ENCODE measurements at places on chromosomes 1 and 21.

DNA sequence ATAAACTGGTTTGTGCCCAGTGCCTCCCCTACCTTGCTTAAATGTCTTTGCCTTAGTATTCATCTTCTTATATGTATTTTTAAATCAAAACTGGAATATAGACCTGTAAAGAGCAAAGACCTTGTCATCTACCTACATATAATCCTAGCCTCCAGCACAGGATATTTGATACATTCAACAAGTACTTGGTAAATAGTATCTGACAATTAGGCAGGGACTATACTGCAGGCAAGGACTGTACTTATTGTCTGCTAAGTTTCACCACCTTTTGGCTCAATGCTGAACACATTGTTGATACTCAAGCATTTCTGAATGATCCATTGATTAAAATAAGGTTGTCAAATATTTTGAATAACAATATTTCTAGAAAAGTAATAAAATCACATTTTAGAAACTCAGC, 96.4 kb downstream of the PKN2 start:
- no peak for DNase-seq

DNA sequence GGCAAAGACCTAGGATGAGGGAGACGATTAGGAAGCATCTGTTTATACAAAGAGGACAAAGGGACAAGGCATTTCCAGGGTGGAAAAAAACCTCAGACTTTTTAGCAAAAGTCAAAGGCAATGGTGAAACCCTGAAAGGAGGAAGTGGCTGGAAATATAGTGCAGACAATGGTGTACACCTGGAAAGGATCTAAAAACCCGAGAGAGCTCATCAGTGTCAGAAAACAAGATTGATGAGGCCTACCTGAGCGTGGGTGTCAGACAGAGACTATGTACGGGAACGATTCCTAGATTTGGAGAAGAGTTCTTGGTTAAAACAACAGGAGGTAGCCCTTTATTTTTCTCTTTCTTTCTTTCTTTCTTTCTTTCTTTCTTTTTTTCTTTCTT, 68.8 kb upstream of the HUNK start:
- no peak for DNase-seq

DNA sequence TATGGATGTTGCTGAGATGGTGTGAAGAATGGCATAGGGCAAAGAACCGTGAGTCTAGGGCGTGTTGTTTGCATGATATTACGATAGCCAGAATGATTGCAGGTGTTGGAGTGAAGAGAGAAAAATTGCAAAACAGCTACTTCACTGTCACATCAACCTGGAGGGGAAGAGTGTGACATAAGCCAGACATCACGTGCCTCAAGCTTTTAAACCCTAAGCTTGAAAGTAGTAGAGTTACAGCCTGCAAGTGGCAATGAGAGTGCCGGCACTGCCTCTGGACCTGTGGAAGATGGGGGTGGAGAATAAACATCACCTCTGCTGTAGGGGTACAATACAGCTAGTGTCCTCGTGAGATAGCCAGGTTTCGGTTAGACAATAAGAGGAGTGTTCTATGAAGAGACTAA, 11.1 kb downstream of the EEIG2 start:
- DNase-seq: no peak

DNA sequence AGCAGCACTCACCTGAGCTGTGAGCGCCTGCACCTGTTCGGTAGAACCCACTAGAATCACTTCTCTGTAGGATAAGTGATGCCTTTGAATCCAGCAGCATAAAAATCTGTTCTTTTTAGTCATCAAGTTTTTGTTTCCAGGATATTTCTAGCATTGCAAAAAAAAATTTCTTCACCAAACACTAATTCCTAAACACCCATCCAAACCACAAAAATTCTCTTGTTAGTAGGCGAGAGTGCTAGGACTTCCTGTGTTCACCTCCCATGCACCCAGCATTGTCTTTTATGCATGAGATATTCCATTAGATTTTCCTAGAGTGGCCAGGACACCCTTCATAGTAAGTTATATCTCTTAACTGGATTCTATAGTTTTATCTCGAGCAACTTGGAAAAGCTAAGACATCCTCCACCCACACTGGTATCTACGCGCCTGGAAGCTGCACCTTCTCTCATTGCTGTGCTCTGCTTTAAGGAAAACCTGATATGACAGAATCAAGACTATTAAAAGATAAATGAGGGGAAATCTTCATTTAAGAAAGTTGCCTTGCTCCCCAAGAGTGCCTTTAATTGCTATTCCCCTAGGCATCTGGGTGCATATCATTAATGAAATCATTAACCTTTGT, 12.3 kb downstream of the SERTAD4 start:
- DNase-seq: no peak

DNA sequence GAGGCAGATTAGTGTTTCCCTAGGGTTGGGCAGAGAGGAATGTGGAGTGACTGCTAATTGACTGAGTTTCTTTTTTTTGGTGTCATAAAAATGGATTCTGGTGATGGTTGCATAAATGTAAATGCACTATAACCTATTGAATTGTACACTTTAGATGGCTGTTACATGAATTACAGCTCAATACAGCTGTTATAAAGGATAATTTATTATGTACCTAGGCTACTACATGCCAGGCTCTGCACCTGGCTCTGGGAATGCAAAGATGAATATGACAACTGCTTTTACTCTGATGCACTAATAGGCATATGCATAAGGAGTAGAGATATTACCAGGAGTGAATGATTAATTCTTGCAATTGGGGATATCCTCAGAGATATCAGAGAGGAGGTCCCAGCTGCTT, 345.3 kb downstream of the PTBP2 start:
- no peak for DNase-seq

GRCh38 chr1:212485913-212486618, 53.3 kb downstream of the NENF start:
- peak; percentile 14 for DNase-seq

DNA sequence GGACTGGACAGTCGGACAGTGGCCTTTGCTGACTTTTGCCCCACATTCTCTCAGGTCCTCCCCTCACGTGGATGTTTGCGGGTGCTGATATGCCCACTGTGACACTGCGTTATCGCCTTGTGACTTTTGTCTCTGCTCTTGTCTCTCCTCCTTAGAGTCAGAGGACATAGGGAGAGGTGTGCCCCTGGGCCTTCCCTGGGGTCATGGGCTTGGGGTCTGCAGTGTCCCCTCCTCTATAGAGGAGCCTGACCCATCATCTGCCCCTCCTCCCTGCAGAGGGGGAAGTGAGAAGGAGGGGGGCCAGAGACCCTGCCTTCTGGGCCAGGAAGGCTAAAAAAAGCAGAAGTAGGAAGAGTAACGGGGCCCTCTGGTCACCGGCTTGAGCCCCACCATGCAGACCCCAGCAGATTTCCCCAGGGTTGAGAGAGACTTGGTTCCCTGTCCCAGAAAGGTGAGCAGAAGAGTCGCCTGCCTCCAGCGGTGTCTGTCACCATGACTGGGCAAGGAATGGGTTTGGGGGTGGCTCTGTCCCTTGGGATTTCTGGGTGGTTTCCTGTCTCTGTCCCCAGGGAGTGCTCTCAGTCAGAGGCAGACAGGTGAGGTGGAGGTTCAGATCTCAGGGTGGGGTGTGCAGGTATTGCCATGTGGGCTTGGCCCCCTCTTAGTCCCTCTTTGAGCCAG, 13.3 kb downstream of the RPS6KA1 start:
- DNase-seq: no peak

- no peak for DNase-seq
Observed at GRCh38 chr21:31772674-31773555, 41.0 kb upstream of the SCAF4 start.

DNA sequence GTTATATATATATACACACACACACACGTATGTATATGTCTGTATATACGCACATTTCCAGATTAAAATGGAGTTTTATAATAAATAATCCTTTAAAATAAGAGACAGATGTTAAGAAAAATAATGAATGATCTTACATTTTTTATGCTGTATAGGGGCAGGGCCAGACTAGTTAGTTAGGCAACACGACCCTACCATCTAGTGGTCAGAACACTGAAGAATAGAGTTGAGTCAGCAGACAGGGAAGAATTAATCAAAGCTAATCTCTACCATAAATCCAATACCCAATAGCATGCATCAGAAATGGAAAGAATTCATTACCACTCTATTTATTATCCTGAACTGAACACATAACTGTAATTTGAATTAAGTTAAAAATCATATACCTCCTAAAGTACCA, 156.7 kb downstream of the BRINP3 start:
- DNase-seq: no peak

DNA sequence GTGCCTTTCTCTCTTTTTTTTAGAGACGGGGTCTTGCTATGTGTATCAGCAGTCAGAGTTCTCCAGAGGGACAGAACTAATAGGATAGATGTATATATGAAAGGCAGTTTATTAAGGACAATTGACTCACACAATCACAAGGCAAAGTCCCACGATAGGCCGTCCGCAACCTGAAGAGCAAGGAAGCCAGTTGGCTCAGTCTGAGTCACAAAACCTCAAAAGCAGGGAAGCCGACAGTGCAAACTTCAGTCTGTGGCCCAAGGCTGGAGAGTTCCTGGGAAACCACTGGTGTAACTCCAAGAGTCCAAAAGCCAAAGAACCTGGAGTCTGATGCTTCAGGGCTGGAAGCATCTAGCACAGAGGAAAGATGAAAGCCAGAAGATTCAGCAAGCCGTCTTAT, 16.3 kb upstream of the H3-3A start:
- DNase-seq: no peak

DNA sequence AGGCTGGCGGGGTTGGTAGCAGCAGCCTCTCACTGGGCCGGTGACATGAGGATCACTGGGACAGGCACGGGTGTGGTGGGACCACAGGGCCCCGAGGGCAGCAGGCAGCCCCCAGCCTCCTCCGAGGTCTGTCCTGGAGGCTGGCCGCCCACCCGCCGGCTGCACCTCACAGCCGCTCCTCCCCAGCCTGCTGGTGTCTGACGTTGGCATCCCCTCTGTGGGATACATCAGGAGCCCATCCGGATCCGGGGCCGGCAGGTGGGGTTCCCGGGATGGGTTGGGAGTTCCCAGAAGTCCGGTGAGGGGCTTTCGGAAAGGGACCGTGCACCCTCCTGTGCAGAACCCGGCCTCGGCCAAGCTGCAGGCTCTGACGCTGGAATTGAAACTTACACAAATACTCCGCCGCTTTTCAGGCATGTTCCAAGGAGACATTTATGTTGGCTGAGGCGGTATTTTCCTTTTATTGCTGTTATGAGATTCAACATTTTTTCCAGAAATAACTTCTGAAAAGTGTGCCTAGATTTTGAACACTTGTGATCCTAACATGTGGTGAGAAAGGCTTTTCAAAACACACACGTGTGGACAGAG, 142.1 kb upstream of the ARHGEF16 start:
- DNase-seq: no peak

- no peak for DNase-seq
Observed at GRCh38 chr1:58902830-58903513, 119.1 kb upstream of the JUN start.

GRCh38 chr1:20885121-20885520, 98.0 kb upstream of the HP1BP3 start:
- DNase-seq: no peak

GRCh38 chr1:226781937-226782609, 43.0 kb upstream of the ITPKB start:
- no peak for DNase-seq

DNA sequence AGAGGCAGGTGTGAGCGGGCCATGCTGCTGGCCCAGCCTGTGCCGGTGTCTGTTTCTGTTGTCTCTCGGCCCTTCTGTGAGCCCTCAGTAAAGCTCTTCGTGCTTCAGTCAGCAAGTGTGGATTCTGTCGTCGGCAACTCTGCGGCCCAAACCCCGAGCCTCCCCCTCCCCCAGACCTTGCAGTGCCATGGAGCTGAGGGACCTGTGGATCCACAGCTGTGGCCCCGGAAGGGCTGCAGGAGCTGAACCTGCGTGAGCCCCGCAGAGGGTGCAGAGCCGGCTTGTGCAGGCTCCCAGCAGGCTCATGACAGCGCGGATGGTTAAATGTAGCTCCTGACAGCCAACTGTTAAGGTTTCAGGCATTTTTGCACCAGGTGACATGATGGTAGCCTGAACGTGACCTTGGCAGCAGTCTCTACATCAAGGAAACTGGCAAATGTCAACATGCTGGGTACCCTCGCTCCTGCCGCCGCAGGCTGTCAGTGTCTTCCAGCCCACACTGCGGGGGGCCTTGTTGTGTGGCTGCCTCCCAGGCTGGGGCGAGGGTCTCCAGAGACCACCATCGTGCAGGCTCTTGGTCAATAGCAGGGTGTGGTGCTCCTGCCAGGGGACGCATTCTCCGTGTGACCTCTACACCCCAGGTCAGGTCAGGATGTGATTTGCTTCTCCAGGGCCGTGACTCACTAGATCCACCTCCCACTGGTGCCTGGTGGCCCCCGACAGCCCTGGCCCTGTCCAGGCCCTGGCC, 7.0 kb downstream of the LRRC3 start:
- no peak for DNase-seq

DNA sequence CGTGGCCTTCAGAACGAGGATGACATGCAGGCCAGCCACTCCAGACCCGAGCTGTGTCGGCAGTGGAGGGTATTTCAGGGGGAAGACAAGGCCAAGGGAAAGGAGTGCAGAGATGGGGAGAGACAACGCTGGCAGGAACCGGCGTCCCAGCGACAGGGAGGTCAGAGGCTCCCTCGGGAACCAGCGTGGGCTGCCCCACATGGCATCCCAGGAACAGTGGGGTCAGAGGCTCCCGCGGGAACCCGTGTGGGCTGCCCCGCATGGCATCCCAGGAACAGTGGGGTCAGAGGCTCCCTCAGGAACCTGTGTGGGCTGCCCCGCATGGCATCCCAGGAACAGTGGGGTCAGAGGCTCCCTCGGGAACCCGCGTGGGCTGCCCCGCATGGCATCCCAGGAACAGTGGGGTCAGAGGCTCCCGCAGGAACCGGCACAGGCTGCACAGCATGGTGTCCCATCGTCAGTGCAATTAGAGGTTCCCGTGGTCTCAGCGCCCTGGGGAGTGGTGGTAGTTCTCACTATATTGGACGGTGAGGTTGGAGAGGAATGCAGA, 43.0 kb downstream of the SLC19A1 start:
- no peak for DNase-seq

Measured in anterior cingulate cortex (tissue), 58 donors.